ENCODE measurements at places on chromosomes 5 and 9.
A peak's percentile ranks its signal among the peaks of the same experiment; 100 is the strongest.

DNA sequence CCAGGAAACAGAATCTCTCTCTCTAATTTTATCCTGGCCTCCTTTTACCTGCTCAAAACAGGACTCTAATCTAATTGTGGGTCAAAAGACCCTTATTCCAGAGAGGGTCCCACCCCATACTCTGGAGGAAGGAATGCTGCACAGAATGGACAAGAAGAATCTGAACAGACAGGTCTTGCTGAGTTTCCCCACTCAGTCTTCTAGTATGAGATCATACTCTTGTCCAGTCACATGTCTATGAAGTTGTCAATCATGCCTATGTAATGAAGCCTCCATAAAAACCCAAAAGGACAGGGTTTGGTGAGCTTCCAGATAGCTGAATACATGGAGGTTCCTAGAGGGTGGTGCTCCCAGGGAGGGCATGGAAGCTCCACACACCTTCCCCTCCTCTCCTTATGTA, 123.9 kb upstream of the FER start:
- DNase-seq: no peak

DNA sequence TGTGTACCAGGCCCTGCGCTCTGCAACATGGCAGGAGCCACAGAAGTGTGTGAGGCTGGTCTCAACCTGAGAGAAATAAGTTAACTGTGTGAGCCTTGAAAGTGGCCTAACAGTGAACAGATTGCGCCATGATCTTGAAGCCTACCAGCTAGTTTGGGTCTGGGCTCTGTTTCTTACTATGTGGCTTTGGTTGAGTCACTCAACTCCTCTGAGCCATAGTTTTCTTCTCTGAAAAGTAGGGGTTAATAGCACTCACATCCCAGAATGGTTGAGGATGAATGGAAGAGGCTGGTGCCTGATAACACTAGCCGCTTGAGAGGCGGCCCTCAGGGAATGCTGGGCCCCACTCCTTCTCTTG, 121.5 kb downstream of the RGS3 start:
- no peak for DNase-seq

- DNase-seq: no peak
These were observed 567.4 kb downstream of the CCDC171 start for GRCh38 chr9:16120231-16120641.

GRCh38 chr5:105968981-105969380, 1701.8 kb downstream of the EFNA5 start:
- no peak for DNase-seq

GRCh38 chr5:141355641-141356040, 820 bp downstream of the PCDHGA4 start:
- no peak for DNase-seq

- DNase-seq: peak; percentile 9
These were observed 205.0 kb upstream of the IER5L start for GRCh38 chr9:129383019-129383560.

DNA sequence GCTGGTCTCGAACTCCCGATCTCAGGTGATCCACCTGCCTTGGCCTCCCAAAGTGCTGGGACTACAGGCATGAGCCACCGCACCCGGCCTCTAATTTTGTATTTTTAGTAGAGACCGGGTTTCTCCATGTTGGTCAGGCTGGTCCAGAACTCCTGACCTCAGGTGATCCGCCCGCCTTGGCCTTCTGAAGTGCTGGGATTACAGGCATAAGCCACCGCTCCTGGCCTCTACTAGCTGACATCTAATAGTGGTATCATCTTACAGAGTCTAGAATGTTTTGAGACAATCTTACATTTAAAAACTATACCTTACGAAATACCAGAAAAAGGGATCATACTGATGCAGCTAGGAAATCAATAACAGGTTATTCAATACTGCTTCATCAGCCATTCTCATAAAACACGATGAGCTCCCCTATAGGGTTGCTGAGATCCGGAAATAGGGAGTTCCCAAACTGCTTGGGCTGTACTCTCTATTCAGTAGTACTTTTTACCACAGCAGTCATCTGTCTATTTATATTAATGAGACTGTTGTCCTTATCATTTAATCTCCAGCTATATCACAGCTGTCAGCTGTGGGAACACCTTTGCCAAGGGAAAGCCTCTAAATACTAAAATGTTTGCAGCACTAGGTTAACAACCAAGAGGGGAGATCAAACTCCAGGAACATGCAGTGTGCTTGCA, 8.1 kb upstream of the UBE2D2 start:
- DNase-seq: no peak

GRCh38 chr9:98085944-98086343, 29.4 kb downstream of the NANS start:
- no peak for DNase-seq

- DNase-seq: no peak
These were observed 418.8 kb downstream of the KDM4C start for GRCh38 chr9:7176561-7176960.

DNA sequence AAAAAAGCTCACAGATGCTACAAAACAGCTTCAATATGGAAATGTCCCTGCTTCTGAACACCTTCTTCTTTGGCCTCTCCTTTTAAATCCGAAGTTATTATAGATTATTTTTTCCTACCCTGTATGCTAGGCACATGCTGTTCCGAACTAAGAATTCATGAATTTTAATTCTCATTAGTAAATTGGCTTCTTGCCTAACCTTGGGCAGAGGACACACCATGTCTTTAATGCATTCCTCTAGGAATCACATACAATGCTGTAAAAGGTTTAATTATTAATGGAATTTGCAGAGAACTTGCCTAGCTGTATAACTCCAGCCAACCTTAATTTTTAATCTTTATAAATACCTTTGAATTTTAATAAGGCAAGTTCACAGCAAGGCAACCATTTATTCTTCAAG, 234.4 kb downstream of the NTRK2 start:
- no peak for DNase-seq

DNA sequence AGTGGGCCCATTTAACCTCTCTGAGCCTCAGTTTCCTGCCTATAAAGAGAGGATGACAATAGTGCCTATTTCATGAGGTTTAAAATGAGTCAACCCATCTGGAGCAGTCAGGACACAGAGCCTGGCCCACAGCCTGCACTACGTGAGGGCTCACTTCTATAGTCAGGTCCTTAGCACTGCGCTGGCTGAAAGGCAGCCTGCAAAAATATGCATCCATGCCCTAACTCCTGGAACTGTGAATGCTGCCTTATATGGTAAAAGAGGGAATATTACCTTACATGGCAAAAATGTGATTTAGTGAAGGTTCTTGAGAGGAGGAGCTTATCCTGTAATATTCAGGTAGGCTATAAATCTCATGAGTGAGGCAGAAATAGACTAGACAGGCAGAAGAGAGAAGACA, 98.5 kb downstream of the GABBR2 start:
- peak; percentile 74 for DNase-seq

DNA sequence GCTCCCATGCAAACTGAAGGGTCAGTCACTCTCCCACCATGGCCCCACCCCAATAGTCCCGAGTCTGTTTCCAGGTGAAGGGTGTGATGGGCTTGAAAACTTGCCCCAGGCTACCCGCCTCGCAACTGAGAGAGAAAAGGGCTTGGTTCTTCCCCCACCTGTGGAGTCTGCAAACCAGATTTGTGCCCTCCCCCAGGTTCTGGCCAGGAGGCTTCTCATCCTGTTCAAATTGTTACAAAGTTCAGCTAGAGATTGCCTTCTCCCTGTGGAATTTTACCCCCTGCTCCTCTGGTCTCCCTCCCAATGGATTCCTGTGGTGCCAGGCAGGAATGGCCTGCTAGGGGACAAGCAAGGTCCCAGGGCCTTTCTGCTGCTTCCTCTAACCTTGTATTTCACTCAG, 93.1 kb upstream of the ACO1 start:
- no peak for DNase-seq

- peak; percentile 15 for DNase-seq
These were observed 20.6 kb downstream of the NTNG2 start for GRCh38 chr9:132182314-132183091.

DNA sequence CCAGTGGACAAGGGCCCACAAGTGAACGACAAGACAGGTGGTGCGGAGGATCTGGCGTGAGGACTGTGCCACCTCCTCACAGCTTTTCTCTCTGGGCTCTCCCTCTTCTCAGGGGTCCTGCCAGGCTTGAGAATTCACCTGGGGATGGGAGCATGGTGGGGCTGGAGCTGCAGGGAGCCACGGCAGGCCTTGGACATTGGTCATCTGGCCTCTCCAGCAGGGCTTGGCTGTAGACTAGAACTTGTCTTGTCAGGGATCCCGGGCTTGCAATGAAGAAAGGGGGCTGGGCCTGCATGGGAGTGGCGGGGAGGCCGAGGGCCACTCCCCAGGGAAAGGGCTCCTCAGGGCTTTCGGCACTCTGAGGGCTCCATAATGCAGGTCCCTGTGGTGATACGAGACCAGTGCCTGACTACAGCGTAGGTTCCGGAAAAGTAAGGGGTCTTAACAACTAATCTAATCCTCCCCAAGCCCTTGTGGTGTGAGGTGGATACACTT, 126.7 kb downstream of the MACROH2A1 start:
- DNase-seq: no peak

DNA sequence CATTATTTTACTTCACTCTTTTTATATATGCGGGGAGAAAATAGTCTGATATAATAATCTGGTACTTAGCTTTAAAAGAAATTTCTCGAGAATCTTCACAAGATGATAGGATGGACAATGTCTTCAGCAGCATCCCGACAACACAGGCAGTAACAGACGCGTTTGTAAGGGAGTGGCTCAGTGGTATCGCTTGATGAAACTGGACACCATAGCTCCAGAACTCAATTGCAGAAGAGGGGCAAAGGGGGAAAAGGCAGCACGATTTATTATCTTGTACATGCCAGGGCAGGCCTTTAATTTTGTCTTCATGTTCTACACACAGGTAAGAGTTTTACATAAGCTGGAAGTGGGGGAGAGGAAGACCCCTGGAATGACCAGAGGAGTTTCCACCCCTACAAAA, 15.7 kb downstream of the IL4 start:
- no peak for DNase-seq

DNA sequence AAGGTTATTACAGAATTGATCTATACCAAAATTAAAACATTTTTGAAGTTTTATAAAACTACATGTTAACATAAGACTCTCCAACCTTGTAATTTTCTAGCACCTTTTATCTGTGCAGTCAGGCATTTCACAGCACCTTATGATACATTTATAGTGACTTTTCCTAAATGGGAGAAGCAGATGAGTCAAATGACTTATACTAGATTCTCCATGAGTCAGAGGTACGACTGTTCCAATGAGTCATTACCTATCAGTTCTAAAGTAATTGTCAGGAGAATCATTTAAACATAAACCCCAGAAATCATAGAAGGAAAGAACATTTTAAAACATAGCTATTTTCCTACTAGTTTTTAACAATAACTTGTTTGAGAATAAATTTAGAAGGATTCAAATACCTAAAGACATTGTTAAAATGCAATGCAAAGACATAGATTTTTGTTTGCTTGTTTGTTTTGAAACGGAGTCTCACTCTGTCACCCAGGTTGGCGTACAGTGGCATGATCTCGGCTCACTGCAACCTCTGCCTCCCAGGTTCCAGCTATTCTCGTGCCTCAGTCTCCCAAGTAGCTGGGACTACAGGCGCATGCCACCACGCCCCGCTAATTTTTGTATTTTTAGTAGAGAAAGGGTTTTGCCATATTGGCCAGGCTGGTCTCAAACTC, 34.7 kb upstream of the DMXL1 start:
- peak; percentile 30 for DNase-seq

GRCh38 chr9:114385397-114386181, 2.2 kb downstream of the AKNA start:
- DNase-seq: peak; percentile 87

GRCh38 chr5:73336366-73336765, 112.2 kb downstream of the FOXD1 start:
- DNase-seq: no peak

GRCh38 chr9:72363236-72363635, 1.8 kb downstream of the ZFAND5 start:
- DNase-seq: peak; percentile 20

GRCh38 chr5:67065237-67065636, 131.4 kb downstream of the CD180 start:
- DNase-seq: no peak

All from dermis blood vessel endothelial cell (primary cell).